ENCODE measurements at places on chromosomes 1 and 21. TPM values are rescaled to one million over a fixed set of nuclear protein-coding genes. Genes with fewer than 3 reads are reported as not detected.

Gene NES
- total RNA-seq: 60.4 TPM

Gene ILDR2
- 0.48 TPM for total RNA-seq

Gene SLC44A5
- total RNA-seq: 3.7 TPM

Gene NBPF6
- total RNA-seq: not detected

Gene ATP6V0B
- 187 TPM for total RNA-seq

Gene LDLRAD1
- not detected for total RNA-seq

Gene CFAP410
- total RNA-seq: 26.3 TPM

Gene NPHS2
- not detected for total RNA-seq

Gene IARS2
- 152 TPM for total RNA-seq

Gene FNDC7
- not detected for total RNA-seq

Gene RNU1-1
- 255 TPM for total RNA-seq

Gene DENND2C
- 1.3 TPM for total RNA-seq

Gene ARF1
- 263 TPM for total RNA-seq

Gene NBPF10
- total RNA-seq: 0.62 TPM

Gene PEAR1
- total RNA-seq: 2.8 TPM

Gene PRDM16
- 1.5 TPM for total RNA-seq

Gene WNT9A
- total RNA-seq: 25.8 TPM

Gene FNDC10
- total RNA-seq: not detected

Gene OR2AK2
- not detected for total RNA-seq

Gene GBP6
- not detected for total RNA-seq

Gene FMO4
- total RNA-seq: 3.1 TPM

Gene CRYZ
- 19.8 TPM for total RNA-seq

Gene KIF2C
- total RNA-seq: 54.6 TPM

Gene GPR52
- total RNA-seq: 0.17 TPM
